ENCODE measurements at places on chromosomes 1 and 21.

GRCh38 chr1:65255035-65255655 lies 54.2 kb upstream of the DNAJC6 start:
- DNase-seq, result no peak

GRCh38 chr1:29783508-29784275 lies 547.4 kb downstream of the PTPRU start:
- DNase-seq, result no peak

DNA sequence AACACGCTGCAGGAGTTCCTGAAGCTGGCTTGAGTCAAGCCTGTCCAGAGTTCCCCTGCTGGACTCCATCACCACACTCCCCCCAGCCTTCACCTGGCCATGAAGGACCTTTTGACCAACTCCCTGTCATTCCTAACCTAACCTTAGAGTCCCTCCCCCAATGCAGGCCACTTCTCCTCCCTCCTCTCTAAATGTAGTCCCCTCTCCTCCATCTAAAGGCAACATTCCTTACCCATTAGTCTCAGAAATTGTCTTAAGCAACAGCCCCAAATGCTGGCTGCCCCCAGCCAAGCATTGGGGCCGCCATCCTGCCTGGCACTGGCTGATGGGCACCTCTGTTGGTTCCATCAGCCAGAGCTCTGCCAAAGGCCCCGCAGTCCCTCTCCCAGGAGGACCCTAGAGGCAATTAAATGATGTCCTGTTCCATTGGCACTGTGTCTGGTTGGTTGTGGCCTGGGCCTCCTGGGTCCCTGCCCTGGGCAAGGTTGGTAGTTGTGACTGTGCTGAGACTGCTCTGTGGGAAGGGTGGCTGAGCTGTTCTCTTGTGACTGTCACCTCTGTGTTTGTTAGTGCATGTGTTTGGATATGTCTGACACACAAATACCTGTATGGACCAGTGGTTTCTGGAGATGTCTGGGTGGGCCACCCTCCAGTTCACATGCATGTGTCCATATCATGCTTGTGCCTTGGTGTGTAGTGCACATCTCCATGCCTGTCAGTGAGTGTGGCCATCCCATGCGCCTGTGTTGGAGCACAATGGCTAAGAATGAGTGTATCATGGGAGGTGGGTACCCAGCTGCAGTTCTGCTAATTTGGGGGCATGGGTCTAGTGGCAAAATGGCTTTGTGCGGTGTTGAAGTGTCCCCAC lies 1.4 kb downstream of the SH3BGRL3 start:
- DNase-seq, result no peak

DNA sequence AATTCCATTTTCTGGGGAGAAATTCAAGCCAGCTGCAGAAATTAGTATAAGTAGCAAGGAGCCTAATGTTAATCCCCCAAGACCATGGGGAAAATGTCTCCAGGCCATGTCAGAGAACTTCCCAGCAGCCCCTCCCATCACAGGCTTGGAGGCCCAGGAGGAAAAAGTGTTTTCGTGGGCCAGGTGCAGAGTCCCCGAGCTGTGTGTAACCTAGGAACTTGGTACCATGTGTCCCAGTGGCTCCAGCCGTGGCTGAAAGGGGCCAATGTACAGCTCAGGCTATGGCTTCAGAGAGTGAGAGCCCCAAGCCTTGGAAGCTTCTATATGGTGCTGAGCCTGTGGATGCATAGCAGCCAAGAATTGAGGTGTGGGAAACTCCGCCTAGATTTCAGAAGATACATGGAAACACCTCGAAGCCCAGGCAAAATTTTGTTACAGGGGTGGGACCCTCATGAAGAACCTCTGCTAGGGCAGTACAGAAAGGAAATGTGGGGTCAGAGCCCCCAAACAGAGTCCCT lies 286.3 kb downstream of the MATN1 start:
- DNase-seq, result no peak

DNA sequence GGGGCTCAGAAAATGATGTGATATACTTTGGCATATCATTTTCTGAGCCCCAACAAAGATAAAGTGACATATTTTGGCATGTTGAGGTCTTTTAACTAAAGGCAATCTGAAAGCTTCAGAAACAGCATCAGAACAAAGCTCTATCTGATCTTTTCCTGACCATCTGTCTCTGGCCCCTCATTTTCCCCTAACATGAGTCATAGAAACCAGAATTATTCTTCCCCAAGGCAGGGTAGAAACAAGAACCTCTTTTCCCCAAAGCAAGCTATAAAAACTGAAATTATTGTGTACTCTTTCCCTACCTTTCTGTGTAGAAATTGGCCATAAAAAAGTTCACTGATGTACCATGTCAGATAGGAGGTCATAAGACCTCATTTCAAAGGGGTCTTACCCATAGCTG lies 48.7 kb upstream of the PLA2G4A start:
- no peak for DNase-seq

- no peak for DNase-seq
Measured at GRCh38 chr21:35475762-35476161, 426.7 kb upstream of the RUNX1 start.

GRCh38 chr1:156664767-156665411 lies 12.3 kb downstream of the NES start:
- no peak for DNase-seq

- DNase-seq, result no peak
Measured at GRCh38 chr1:169508432-169509338, 22.9 kb upstream of the SLC19A2 start.

- DNase-seq, result no peak
Measured at GRCh38 chr1:212621043-212621948, 12.7 kb downstream of the ATF3 start.
